ENCODE measurements at places on chromosomes 3 and 15. TPM values are rescaled to one million over a fixed set of nuclear protein-coding genes. Genes with fewer than 3 reads are reported as not detected.

Gene SHF
- total RNA-seq: 15.4 TPM

Gene SLC51B
- not detected for total RNA-seq

Gene HRH1
- 15.9 TPM for total RNA-seq

Gene ITIH1
- not detected for total RNA-seq

Gene ACP3
- total RNA-seq: 2.8 TPM

Gene ISG20
- total RNA-seq: 8.0 TPM

Gene KIF7
- 14.6 TPM for total RNA-seq

Gene SMCO1
- total RNA-seq: not detected

Gene ZNF621
- 18.5 TPM for total RNA-seq

Gene ZNF385D
- total RNA-seq: 7.7 TPM
